Stimulated activated CD4-positive, alpha-beta T cell treated with anti-CD3 and anti-CD28 coated beads, Interleukin-1b, Interleukin-23, amount 100 ng/mL, for 4 hours (primary cell): ENCODE measurements at places on chromosomes 3 and 15.
A peak's percentile ranks its signal among the peaks of the same experiment; 100 is the strongest.

GRCh38 chr3:50617096-50617791 lies at the start of gene MAPKAPK3:
Gene MAPKAPK3, plus strand, starts transcription at chr3:50617151. Its CDS starts 415 bp downstream, at chr3:50617566.
- no peak for DNase-seq

DNA sequence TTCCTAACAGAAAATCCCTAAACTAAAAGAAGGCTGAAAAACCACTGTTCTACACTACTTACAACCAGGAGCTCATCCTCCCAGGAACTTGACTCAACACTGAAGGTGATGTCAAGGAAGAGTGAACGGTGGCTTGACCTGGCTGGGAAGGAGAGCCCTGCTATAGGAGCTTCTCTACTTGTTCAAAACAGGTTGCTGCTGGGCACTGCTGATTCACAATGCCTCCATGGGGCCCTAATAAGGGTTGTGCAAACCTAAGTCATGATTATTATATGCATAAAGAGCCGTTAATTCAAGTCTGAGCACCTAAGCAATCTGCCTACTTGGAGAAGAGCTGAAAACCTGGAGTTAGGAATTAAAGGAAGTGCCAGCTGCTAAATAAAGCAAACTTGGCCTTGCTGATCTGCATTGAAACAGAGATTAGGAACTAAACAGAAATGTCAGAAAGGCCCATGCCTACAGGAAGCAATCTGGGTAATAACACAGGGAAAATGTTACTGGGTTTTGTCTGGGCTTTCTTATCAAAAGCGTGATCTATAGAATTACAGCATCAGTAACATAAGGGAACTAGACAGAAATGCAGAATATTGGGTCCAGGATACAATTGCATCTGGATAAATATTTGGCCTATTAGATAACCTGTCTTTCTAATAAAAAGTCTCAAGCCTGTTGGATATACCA lies 243.2 kb downstream of the NEK10 start:
- no peak for DNase-seq

DNA sequence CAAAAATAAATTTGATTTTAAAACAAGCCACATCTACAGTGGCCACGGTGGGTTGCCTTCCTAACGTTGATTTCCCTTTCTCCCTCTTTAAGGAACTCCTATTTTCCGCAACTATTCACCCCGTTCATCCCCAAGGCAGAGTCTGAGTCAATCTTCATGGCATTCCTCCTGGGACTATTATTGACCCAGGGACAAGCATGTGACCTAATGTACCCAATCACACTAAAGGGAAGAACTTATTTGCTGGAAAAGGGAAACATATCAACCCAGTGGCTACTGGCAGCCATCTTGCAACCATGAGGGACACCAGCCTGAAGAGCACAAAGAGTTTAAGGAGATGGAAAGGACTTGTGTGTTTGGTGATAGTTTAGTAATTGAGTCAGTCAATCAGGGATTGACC lies 55.4 kb upstream of the ARHGEF3 start:
- DNase-seq = no peak

- no peak for DNase-seq
Observed at GRCh38 chr15:65688462-65688861, 66.7 kb downstream of the SLC24A1 start.

GRCh38 chr15:77904901-77905300 lies 172.6 kb downstream of the TBC1D2B start:
- no peak for DNase-seq

GRCh38 chr3:127784865-127785710 lies 37.2 kb downstream of the MGLL start:
- DNase-seq = no peak

GRCh38 chr3:128201158-128201755 lies 48.0 kb downstream of the EEFSEC start:
- no peak for DNase-seq

GRCh38 chr3:4429648-4430350 lies 37.3 kb downstream of the SUMF1 start:
- DNase-seq = no peak

DNA sequence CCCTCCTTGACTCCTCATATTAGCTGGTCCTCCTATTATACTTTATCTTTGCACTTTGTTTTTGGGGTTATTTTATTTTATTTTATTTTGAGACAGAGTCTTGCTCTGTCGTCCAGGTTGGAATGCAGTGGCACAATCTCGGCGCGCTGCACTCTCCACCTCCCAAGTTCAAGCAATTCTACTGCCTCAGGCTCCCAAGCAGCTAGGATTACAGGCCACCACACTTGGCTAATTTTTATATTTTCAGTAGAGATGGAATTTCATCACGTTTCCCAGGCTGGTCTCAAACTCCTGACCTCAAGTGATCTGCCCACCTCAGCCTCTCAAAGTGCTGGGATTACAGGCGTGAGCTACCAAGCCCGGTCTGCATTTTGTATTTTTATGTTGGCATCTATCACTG lies 126.7 kb downstream of the FOXB1 start:
- DNase-seq = no peak

GRCh38 chr3:35592589-35593295 lies 46.6 kb upstream of the ARPP21 start:
- DNase-seq = no peak

DNA sequence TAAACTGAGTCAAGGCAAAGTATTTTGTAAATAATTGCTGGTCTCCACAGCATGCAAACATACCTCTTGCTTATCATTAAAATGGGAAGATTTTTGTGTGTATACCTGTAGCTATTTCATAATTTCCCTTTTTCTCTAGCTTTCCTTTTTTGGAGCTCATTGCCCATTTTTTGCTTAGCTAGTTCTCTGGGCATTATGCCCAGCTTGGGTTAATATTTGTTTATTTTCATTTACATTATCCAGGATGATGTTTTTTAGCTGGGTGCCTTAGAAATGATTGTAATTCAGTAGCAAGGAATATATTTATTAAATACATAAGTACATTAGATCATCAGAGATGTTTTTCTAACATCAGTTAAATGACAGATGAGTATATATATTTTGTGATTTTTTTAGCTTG lies 1271.7 kb upstream of the GBE1 start:
- no peak for DNase-seq

GRCh38 chr3:120775411-120775810 lies 32.9 kb downstream of the GTF2E1 start:
- no peak for DNase-seq

GRCh38 chr3:193214445-193214844 lies 26.6 kb upstream of the PLAAT1 start:
- no peak for DNase-seq

DNA sequence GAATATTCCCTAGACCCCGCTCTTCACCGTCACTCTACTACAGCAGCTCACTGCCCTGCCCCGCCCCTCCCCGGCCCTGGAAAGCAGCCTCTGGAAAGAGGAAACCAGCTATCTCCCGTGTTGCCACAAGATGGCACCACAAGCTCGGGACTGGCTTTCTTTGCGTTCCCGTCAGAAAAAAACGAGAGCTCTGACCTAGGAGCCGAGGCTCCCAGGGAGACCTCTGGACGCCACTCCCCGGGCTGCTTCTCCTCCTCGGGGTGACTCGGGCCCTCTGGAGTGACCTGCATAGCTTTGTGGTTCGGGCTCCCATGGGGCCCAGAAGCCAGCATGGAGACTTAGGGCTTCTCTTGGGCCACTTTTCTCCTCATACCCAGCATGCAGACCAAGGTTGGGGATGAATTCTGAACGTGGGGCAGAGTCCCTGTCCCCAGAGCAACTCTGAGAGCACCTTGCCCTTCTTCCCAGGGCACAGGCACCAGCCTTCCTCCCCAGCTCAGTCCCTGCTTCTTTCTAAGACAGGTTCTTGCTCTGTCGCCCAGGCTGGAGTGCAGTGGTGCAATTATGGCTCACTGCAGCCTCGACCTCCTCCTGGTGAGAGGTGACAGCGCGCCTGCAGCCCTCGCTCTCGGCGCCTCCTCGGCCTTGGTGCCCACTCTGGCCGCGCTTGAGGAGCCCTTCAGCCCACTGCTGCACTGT lies 19.0 kb downstream of the STOML1 start:
- DNase-seq = peak; percentile 73

DNA sequence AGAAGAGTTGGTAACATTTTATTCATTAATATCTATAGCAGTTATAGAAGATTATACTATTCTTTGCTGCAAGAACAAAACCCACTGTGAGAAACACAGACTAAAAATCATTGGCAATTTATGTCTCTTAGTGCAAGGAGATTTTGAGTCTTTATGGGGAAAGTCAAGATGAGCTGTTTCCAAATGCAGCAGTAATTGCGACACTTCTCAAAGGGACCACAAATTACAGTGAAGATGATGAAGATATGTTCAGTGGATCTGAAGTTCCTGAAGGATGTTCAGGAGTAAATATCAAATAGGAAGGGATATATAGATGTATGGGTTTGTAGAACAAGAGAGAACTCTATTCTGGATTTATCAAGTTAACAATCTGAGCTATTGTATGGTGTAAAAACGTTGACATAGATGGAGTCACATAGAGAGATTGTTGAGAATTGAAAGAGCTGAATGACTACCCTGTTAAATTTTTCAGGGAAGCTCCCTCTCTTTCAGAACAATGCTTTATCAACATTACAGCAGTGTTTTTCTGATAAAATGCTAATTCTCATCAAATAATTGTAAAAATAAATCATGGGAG lies 71.8 kb downstream of the DTWD1 start:
- DNase-seq = no peak

DNA sequence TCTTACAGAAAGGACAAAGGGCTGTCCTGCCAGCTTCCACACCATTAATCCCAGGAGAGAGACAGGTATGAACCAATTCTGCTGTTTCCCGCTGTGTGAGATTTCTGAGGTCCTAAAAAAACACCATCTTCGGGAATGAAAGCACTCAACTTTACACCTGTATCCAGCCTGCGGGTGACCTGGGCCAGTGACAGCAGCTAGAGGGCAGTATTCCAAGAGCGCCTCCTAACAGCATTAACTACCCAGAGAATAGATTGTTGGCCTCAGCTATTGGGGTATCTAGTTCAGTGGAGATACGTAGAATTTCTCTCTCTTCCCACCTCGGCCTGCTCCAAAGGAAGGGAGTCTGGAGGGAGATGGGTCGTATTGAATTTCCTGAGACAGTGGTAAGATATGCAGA lies 55.1 kb downstream of the WDR76 start:
- no peak for DNase-seq

DNA sequence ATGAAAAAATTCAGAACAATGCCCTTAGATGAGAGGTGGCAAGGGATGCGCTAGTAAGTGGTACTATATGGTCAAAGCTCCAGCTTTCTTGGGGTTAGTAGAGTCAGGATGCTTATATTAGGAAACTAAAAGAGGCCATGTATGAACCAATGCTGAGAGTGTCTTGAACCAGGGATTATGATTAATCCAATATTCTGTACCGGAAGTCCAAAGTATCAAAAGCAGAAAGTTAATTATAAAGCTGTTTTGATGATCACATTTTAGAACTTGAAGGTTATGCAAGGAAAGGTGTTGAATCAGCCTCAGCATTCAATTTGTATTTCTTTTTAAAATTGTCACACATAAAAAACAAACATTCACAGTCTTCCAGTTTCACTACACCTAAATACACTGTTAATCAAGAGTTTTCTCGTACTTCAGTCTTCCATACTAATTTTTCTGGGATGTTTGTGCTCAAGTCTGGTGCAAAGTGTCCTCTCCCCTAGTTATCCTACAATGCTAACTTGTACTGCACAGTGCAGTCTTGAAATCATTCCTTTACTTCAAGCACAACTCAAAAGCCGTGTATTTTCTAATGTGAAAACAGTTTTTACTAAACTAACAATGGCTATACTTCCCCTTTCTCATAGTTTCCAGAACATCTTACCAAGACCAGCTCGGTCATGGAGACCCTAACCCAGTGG lies 10.7 kb upstream of the FAH start:
- no peak for DNase-seq

- DNase-seq = no peak
Observed at GRCh38 chr3:277873-278272, 81.3 kb downstream of the CHL1 start.

- DNase-seq = no peak
Observed at GRCh38 chr3:118587847-118588246, 446.8 kb downstream of the IGSF11 start.

- DNase-seq = no peak
Observed at GRCh38 chr3:64932016-64932518, 244.3 kb upstream of the ADAMTS9 start.

GRCh38 chr3:128482666-128483656 lies 10.0 kb downstream of the GATA2 start:
- DNase-seq = no peak

GRCh38 chr3:45473841-45474240 lies 85.5 kb downstream of the LARS2 start:
- DNase-seq = no peak

GRCh38 chr15:91632176-91632575 lies 221.3 kb upstream of the SLCO3A1 start:
- DNase-seq = no peak
